ENCODE measurements at places on chromosomes 3 and 15.

DNA sequence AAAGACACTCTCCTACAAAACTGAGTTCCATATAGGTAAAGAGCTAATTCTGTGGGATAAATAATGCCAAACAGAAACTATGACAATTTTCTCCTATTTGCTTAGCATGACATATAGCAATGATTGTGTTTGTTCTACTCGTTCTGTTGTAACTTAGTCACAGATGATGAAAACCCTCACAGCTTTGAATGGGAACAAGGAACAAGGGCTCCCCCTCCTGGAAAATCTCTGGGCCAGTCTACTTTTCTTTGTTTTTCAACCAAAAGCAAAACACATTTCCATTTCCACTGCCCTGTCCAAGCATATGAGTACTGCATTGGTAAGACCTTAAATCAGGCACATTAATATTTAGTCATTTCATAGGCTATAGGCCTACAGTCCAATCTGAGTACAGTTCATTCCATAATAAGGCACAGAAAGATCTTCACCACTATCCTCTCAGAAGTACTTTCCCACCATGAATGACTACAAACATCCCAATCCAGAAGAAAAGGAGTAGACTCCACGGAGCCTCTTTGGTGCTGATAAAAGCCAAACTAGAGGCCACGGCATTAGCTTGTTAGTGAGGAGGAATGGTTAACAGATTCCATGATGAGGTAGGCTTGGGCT is 67.1 kb downstream of the ATP8B4 start:
- DNase-seq, result no peak

DNA sequence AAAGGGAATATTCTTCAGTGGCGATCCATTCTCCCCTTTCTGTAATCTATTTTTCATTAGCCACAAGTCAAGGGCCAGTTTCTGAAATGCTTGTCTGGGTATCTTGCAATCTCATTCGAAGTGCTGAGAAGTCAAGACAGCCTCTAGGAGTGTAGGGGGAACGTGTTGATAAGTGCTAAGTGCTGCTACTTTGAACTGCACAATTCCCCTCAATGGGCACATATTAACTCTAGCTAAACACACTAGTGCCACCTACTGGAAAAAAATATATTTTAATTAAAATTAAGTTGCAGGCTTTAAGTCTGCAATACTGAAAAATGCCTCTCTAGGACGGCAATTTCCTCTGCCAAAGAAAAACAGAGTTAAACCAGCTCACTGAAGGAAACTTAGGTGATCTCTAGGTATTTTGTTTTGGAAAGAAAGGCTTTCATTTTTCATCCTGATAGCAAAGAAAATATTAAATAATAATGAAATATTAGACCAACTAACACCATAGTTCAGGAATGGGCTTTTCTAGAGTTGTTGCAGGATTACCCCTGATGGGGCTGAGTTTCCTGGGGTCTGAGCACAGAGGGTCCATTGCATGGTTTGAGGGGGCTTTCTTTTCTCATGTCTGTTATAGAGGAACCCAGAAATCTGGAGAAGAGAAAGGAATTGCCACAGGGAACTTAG is 181.9 kb upstream of the KBTBD8 start:
- peak; percentile 94 for DNase-seq

- DNase-seq, result no peak
Observed at GRCh38 chr3:60600848-60601247, 650.4 kb downstream of the FHIT start.

DNA sequence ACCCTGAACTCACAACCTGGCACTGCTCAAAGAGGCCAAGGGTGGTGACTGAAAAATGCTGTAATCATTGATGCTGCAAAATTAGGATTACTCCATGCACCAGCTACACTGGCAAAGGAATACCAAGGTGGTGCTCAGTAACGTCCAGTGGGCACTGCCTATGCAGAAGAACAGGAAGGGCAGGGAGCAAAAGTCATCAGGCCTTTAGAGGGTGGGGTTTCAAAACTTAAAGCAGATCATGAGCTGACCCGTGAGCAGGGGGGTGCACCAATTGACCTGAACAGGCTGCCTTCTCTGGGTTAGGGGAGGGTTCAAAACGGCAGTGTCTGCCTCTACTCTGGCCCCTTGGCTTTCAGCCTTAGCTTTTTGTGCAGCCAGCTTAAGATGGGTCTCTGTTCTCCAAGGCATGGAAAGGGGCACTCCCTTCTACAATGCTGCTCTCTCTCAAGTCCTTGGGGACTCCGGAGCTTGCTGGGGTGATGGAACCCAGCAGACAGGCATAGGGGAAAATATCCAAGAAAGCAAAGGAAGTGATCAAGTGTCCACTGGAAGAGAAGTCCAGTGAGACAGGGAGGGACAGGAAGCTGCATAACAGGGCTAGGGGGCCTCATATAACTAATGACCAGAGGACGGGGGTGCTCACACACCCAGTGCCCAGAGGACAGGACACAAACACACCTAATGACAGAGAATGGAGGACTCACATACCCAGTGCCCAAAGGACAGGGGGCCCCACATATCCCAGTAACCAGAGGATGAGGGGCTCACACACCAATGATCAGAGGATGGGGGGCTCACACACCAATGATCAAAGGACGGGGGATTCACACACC is 11.4 kb downstream of the RAB6B start:
- DNase-seq, result no peak

GRCh38 chr15:52417957-52418356 is 110.7 kb downstream of the MYO5A start:
- DNase-seq, result no peak

DNA sequence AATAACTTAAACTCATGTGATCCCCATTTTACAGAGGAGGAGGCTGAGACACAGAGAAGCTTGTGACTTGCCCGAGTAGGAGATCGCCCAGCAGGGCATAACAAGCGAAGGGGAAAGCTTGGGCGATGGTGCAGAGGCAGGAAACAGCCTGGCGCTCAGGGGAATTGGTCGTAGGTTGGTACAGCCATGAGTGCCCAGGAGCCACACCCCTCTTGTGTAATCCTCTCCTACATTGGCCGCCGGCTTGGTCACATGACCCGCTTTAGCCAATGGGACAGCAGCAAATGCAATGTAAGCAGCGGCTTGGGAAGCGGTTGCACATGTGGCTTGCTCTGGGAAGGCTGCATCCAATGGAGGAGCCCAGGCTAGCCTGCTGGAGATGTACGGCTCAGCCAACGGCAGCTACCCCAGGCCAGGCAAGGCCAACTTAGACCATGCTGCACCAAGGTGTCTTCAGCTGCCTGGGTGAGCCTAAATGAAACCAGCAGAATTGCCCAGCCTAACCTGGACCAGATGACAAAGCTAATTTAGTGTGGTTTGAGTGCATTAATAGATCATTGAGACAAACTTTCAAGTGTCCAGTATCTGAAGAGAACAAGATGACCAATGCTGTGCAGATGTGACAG is 50.3 kb upstream of the SLC6A6 start:
- DNase-seq, result no peak

DNA sequence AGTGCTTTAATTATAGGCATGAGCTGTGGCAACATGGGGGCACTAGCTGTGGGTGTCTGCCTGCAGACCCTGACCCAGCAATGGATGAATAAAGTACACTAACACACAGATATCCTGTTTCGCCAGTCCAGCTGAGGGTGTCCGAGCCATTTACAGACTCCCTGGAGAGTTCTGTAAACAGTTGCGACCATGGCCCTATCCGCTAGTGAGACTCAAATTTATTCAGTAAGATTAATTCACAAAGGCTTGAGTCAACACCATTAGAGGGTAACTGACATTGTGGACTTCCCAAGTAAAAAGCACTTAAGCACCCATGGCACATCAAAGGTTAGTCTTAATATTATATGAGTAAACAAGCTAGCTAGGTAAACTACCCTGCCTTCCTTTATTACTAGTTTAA is 161.6 kb downstream of the TBL1XR1 start:
- DNase-seq, result no peak

GRCh38 chr3:51982838-51983577 is at the start of gene ACY1:
Gene ACY1, plus strand, starts transcription at chr3:51983535. Its CDS starts 530 bp downstream, at chr3:51984065.
- no peak for DNase-seq
